Urinary bladder (tissue), 4 donors: ENCODE measurements at places on chromosomes 16 and 17. TPM values are rescaled to one million over a fixed set of nuclear protein-coding genes. Genes with fewer than 3 reads are reported as not detected.

LDHD gene
- 1.5 TPM for total RNA-seq

TBC1D3L gene
- 3.9 TPM for total RNA-seq

LIMD2 gene
- total RNA-seq: 9.4 TPM

ABCC12 gene
- not detected for total RNA-seq

DNA sequence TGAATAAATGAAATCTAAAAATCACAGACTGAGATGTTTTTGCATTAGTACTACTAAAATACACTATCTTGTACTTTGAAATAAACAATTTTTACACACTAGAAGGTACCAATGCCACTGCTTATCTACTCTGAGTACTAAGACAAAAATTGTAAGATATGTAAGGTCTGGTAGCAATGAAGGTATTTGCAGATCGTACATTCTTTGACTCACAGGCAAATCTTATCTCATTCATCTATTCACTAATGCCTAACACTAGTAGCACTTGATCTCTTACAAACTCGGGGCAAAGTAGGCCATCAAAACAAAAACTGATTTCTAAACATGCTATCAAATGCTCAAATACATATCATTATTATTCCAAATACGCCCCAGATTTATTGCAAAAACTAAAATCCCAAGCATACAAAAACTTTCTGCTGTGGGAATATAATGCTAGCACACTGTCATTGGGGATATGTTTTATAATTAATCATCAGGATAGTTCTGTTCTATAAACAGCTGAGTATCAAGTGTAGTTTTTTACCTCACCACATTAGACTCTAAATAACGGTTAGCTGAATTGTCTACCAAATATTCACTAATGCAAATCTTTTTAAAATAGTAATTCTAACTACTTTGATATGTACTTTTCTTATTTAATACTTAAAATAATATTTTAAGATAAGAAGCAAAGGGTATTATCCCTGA lies 68.0 kb downstream of the MED13 start:
- DNase-seq: no peak

GRCh38 chr17:45021607-45022287 lies 29.7 kb downstream of the DCAKD start:
- DNase-seq: no peak
